Right hindlimb (tissue), 1 donor: ENCODE measurements at places on chromosomes 16 and 17.

- no peak for DNase-seq
Observed at GRCh38 chr16:84042879-84043485, 387 bp upstream of the SLC38A8 start.

GRCh38 chr16:84044118-84044488 is 1.5 kb upstream of the SLC38A8 start:
- no peak for DNase-seq

- no peak for DNase-seq
Observed at GRCh38 chr16:85243308-85243707, 131.0 kb upstream of the CIBAR2 start.

GRCh38 chr17:20009052-20009301 is 182 bp upstream of the SPECC1 start:
- DNase-seq, result peak; percentile 88

- DNase-seq, result no peak
Observed at GRCh38 chr17:13477180-13477611, 124.5 kb downstream of the HS3ST3A1 start.

GRCh38 chr17:66953630-66954020 is 10.9 kb upstream of the CACNG4 start:
- DNase-seq, result no peak

DNA sequence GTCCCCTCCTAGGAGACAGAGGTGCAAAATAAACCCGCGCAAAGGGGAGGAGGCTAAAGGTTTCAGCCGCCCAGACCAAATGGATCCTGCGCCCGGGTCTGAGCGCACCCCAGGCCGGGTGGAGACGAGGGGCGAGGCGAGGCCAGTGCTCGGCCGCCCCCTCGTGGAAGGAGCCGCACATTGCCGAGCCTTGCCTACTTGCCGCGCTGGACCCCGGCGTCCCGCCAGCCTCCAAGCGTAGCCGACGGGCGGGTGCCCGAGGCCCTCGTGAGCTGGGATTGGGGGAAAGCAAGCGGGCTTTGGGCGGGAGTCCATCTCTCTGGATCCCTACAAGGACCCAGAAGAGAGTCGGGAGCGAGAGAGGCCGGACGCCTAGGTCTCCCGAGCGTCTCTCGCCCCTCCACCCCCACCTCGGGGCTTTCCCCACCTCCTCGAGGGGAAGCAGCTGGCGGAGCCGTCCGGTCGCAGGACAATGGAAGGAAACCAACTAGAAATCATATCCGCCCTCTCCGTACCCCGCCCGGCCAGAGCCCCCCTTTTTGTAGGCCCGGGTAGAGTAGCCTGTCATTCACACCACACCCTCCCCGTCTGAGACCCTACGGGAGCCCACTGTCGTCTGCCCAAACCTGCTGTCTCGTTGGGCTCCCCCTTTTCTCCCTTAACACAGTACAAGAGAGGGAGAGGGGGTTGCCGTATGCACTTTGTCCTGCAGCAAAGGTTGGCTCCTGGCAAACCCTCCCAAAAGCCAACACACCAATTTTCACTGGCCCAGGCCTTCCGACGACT is 664 bp upstream of the BCL6B start:
- DNase-seq, result peak; percentile 79

- DNase-seq, result no peak
Observed at GRCh38 chr17:10033959-10034358, 128.9 kb upstream of the RCVRN start.

GRCh38 chr17:69246726-69247375 is 18.2 kb upstream of the ABCA10 start:
- DNase-seq, result no peak

DNA sequence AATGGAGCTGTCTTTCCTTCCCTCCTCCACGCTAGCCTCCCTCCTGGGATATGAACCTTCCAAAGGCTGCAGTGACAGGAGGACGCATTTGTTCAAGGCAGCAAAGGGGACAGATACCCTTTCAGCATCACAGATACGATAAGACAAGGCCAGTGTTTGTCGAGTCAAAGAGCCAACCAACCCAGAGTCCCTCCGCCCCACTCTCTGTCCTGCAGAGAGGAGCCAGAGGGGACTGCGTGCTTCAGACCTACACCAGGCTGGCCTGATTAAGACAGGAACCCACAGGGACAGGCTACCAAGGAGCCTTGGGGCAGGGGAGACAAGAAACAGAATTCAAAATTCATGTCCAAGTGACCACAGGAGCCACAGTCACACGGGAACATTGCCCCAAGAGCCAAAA is 72.6 kb upstream of the CDH5 start:
- DNase-seq, result no peak

GRCh38 chr16:68296291-68296690 is 14.5 kb downstream of the SLC7A6OS start:
- no peak for DNase-seq

DNA sequence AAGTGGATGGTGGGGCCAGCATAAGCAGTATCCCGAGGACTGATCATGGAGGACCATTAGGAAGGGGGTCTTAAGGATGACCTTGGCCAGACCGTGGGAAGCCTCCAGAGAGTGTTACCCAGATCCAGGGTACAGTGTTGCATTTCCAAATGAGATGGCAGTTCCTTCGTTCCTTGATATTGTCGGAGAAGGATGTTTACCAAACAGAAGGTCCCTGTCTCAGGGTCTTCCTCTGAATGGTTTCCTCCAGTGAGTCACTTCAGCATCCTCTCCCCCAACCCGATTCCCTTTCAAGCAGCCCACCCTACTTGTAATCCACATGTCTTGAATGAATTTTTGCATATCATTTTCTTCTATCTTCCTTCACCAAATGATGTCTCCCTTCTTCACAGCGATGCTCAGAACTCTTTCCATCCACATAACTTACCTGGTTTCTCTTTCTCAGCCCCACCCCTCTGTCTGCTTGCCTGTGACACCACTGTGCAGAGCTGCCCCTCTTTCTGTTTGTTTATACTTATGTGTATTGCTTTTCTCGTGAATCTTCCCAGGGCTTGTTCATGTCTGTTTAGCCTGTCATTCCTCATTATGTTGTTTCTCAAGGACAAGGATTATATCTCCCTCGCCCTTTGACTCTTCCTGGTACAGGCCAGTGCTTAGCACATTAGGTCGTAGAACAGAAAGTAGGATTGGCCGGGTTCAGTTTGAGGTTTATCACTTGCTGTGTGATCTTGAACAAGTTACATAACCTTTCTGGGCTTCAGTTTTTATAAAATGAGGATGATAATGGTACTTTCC is 5.7 kb downstream of the GOSR2 start:
- DNase-seq, result no peak

DNA sequence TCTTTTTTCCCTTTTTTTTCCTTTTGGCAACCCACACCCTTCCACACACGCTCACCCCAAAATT is at the start of gene NLK:
Gene NLK (plus strand): TSS at position 21 of the 64 bp plus-strand sequence. CDS start 197 bp downstream, outside the sequence.
- DNase-seq, result no peak

- no peak for DNase-seq
Observed at GRCh38 chr16:57501492-57501891, 15.2 kb upstream of the DOK4 start.

DNA sequence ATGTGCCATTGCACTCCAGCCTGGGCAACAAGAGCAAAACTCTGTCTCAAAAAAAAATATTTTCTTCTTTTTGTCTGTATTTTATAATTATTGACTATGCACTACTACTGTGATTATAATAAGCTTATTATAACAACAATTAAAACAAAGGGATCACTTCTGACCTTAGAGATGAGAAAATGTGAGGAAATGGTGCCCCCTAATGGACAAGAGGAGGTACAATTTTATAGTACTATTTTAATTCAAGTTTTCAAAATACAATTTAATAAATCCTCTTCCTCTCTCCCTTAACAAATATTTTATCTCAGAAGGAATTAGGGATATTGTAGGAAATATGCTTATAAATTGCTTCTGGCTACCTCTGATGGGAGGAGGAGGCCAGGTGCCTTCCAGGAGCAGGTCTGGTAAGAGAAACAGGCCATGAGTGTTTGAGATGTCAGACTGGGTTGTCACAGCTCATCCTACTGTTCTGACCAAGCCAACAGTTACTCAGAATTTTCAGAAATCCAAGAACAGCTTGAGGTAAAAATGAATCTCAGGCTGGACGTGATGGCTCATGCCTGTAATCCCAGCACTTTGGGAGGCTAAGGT is 14.0 kb downstream of the VPS53 start:
- DNase-seq, result no peak

- DNase-seq, result no peak
Observed at GRCh38 chr17:44105483-44105882, 18.0 kb downstream of the HDAC5 start.

GRCh38 chr17:70608193-70608592 is 438.9 kb downstream of the KCNJ2 start:
- no peak for DNase-seq

GRCh38 chr16:10616756-10617640 is 36.6 kb upstream of the EMP2 start:
- DNase-seq, result peak; percentile 80

GRCh38 chr17:33902901-33903449 is 352.1 kb upstream of the CCL2 start:
- no peak for DNase-seq
